ENCODE measurements at places on chromosomes 7 and 10. TPM values are rescaled to one million over a fixed set of nuclear protein-coding genes. Genes with fewer than 3 reads are reported as not detected.

PVRIG gene
- total RNA-seq, result not detected

CHST3 gene
- total RNA-seq, result 32.7 TPM

DNAH11 gene
- total RNA-seq, result 0.04 TPM

DNAJC30 gene
- 10.2 TPM for total RNA-seq

RPEL1 gene
- total RNA-seq, result not detected

HMX3 gene
- total RNA-seq, result not detected

TACC2 gene
- total RNA-seq, result 92.5 TPM

TRIL gene
- not detected for total RNA-seq

SPDYE9 gene
- total RNA-seq, result not detected

SUN3 gene
- not detected for total RNA-seq

PKD1L1 gene
- total RNA-seq, result 0.62 TPM

IL6 gene
- 4.6 TPM for total RNA-seq

ACHE gene
- total RNA-seq, result 2.2 TPM

PRPS1L1 gene
- total RNA-seq, result not detected

CDH23 gene
- total RNA-seq, result 3.1 TPM

SCRN1 gene
- 71.5 TPM for total RNA-seq

LIPF gene
- not detected for total RNA-seq

NYAP1 gene
- 1.2 TPM for total RNA-seq

MACROH2A2 gene
- total RNA-seq, result 28.7 TPM

FBXL13 gene
- 0.19 TPM for total RNA-seq

GDF10 gene
- 0.12 TPM for total RNA-seq

GRID2IP gene
- total RNA-seq, result not detected

PAX4 gene
- not detected for total RNA-seq

RET gene
- total RNA-seq, result 1.1 TPM

GATA3 gene
- total RNA-seq, result 4.0 TPM

MAP3K8 gene
- 16.9 TPM for total RNA-seq

MBL2 gene
- total RNA-seq, result not detected

CALHM1 gene
- not detected for total RNA-seq

TCAF1 gene
- 19.5 TPM for total RNA-seq

COBL gene
- 4.7 TPM for total RNA-seq

CYP2C19 gene
- not detected for total RNA-seq

PTF1A gene
- not detected for total RNA-seq

WASHC2C gene
- 19.6 TPM for total RNA-seq

AZGP1 gene
- total RNA-seq, result not detected
